Stimulated activated naive CD8-positive, alpha-beta T cell treated with anti-CD3 and anti-CD28 coated beads, Interleukin-15, Interleukin-2, amounts not matched to agents 100 U/mL and 50 U/mL, for 24 hours (primary cell): ENCODE measurements at places on chromosomes 11 and 22.
A peak's percentile ranks its signal among the peaks of the same experiment; 100 is the strongest.

DNA sequence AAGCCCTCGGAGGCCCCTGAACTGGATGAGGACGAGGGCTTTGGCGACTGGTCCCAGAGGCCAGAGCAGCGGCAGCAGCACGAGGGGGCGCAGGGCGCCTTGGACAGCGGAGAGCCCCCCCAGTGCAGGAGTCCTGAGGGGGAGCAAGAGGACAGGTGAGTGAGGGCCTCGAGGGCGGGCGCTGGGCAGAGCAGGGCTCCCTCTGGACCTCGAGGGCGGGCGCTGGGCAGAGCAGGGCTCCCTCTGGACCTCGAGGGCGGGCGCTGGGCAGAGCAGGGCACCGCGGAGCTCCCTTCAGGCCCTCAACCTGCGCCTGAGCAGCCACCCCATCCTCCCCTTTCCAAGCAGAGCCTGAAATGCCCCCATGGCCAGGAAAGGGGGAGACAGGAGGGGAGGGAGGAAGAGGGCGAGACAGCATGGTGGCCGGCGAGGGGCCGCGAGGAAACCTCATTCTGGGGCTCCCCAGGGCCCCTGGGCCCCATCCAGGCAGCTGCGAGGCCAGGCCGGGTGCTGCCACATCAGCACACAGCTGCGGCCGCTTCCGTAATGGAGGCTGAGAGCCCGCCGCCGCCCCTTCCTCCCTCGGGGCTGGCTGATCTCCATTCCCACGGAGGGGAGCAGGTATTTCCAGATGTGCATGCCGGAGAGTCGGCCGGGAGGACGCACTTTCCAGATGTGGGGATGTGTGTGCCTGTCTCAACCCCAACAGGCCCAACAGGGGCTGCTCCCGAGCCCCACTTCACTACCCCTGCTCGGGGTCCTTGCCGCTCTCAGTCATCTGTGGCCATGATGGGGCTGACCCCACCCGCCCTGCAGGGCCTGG lies 10.0 kb downstream of the PRR33 start:
- peak; percentile 18 for DNase-seq

- DNase-seq = no peak
Observed at GRCh38 chr11:69401715-69402114, 79.7 kb upstream of the LINC01488 start.

DNA sequence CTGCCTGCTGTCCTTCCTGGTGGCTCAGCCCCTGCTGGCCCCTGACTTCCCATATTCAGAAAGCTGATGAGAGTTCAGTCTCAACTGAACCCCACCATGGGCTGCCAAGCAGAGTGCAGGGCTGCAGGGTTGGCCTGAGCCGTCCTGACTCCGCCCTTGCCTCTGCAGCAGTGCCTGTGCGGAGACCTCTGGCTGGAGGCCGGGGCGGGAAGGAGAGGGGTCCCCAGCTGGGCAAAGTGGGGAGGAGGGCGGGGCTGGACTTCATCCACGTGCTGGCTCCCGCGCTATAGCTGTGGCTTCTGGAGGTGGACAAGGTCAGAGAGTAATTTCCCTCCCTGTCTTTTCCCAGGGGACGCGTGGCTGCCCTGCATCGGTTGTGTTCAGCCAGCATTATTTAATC lies 13.6 kb downstream of the GLB1L3 start:
- no peak for DNase-seq

DNA sequence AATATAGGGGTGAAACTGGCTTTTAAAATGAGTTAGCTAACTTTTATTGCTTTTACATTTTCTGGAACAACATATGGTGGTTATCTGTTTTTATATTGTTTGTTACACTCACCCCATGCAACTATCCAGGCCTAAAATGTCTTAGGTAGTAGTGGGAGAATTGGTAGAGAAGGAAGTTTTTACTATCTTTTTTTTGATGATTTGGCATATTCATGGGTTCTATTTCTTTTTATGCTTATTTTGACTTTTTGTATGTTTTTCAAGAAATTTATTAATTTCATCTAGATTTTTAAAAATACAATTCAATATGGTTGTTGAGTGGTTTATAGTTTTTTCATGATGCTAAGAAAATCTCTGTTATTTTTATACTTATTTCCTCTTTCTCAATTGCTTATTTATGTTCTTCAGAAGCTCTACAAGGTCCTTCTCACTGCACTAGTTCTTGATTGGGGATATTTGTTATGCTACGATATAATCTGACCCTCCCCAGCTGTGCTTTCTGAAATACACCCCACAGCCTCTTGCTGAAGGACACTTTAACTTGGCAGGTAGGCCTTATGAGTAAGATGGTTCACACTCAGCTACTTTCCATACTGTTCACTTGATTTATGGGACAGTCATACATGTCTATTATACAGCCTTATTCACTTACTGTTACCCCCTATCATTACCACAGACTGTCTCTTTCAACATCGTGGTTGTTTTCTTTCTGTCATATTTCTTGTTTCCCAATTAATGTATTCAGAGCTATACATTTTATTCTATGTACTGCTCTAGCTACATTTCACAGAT lies 431.2 kb downstream of the METTL15 start:
- DNase-seq = no peak

DNA sequence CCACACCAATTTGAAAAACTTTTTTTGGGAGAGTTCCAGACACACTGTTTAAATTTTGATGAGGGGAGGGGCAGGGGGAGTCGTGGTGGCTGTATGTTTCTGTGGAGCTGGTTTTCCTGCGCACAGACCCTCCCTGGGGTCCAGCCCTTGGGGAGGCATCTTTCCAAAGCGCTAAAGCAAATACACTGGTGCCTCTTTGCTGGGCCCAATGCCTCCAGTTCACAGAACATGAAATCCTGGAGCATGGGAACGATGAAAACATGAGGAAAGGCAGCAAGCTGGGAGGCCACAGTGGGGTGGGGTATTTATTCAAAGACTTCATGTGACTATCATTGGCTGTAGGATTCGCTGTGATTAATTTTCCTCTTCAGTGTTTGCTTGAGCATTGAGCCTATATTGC lies 135.3 kb downstream of the CCDC34 start:
- DNase-seq = no peak

GRCh38 chr11:113572136-113572735 lies 97.0 kb upstream of the DRD2 start:
- DNase-seq = no peak

DNA sequence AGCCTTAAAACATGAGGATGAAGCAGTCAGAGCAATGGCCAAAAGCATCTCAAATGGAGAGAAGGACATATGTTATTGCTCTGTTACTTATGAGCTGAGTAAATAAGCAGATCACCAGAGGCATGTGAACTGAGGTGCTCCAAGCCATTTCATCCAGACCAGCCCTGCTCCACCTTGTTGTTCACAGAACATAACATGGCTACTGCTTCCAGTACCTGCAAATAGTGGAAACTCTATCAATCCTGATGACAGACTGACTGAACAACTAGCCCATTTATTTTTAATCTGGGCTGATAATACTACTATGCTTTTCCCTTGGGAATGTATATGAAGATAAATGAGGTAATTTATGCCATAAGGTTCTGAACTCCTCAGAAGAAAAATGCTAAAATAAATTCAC lies 1164.7 kb downstream of the FAM181B start:
- DNase-seq = no peak

DNA sequence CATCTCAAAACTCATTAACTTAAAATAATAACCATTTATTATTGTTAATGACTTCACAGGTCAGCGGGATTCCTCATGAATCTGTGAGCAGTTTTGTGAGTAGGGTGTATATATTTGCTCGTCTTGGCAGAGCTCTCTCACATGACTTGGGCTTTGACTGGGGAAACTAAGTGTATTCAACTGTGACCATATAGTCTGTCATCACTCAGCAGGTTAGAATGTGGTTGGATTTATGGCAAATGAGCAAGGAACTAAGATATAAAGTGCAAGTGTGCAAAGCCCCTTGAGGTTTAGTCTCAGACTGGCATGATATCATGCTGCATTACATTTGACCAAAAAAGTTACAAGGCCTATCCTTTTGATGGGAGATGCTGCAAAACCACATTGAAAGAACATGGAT lies 254.8 kb downstream of the CNTN5 start:
- DNase-seq = no peak

GRCh38 chr11:36164506-36165250 lies 124.5 kb downstream of the COMMD9 start:
- DNase-seq = no peak

DNA sequence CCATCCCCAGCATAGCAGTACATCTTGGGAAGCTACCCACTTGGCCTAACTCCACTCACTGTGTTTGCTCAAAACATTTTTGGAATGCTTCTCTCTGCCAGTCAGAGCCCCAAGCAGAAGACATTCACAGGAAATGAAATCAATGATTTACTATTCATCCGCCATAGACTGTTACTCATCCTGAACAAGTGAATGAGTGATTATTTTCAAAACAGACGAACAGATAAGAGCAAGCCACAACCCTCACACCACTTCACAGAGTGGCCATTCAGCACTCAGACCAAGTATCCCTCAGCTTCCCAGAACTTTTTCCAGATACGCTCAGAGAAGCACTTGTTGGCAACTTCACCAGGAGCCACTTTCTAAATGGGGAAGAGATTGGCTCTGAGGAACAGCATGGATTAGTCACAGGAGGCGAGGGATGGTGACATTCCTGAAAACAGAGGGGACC lies 13.0 kb upstream of the UBASH3B start:
- DNase-seq = no peak

- no peak for DNase-seq
Observed at GRCh38 chr11:58744988-58745704, 13.4 kb upstream of the GLYAT start.
